Posterior vena cava (tissue), 2 donors: ENCODE measurements at places on chromosomes 7 and 10. TPM values are rescaled to one million over a fixed set of nuclear protein-coding genes. Genes with fewer than 3 reads are reported as not detected.

Gene FXYD4
- total RNA-seq, result not detected

Gene AMPH
- total RNA-seq, result 10.0 TPM

Gene NME8
- 0.29 TPM for total RNA-seq

Gene PSMG3
- 19.0 TPM for total RNA-seq

Gene ST8SIA6
- 3.1 TPM for total RNA-seq

Gene SEMA3D
- 21.4 TPM for total RNA-seq

Gene LHFPL3
- not detected for total RNA-seq

Gene PRKG1
- 96.0 TPM for total RNA-seq
